Mammary epithelial cell (primary cell): ENCODE measurements at places on chromosomes 6 and 20. TPM values are rescaled to one million over a fixed set of nuclear protein-coding genes. Genes with fewer than 3 reads are reported as not detected.

GRCh38 chr6:81265106-81265505, 487.4 kb downstream of the TENT5A start:
- no peak for DNase-seq

DNA sequence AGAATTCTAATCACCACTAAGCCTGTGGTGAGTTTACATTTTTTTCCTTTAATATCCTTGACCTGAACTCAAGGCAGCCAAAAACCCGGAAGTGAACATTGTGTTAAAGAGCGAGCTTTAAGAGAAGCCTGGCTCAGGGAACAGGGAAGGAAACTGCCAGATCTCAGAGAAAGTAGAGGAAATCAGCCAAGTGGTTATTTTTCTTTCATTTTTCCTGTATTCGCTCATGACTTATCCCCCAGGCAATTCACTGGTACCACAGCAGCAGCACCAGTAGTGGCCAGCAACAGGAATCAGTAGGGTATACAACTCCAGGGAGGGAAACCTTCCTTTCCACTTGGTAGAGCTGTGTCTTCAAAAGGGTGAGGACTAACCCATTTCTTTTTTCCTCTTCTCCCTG, 89.6 kb upstream of the HMGCLL1 start:
- DNase-seq: no peak

DNA sequence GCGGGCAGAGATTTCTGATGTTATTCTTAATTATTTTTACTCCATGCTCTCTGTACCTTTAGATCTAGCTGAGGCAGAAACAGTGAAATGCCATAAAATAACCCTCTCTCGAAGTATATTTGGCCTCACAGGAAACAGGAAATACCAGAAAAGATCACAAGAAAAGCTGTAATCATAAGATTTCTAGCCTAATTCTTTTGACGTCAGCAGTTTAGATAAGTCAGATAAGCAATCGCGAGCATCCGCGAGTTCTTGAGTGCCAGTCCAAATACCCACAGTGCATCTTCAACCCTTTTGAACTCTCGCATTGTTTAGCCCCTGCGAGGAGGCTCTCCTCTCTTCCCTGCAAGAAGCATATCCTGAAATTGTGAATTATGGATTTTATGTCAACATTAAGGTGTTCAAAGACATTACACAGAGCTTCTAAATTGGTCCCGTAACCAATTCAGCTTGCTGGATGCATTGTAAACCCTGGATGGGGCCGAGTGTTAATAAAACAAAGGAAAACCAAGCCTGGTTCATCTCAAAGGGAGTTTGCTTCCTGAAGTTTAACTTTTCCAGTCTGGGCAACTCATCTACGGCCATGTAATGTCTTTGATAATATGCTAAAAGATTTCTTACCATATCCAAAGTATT, 198.9 kb downstream of the MTFR2 start:
- no peak for DNase-seq

- no peak for DNase-seq
Observed at GRCh38 chr6:67680297-67680932, 954.7 kb upstream of the ADGRB3 start.

GRCh38 chr6:132025468-132025867, 74.3 kb upstream of the CCN2 start:
- DNase-seq: no peak

- DNase-seq: peak; percentile 56
Observed at GRCh38 chr20:22374066-22374465, 210.3 kb downstream of the FOXA2 start.

DNA sequence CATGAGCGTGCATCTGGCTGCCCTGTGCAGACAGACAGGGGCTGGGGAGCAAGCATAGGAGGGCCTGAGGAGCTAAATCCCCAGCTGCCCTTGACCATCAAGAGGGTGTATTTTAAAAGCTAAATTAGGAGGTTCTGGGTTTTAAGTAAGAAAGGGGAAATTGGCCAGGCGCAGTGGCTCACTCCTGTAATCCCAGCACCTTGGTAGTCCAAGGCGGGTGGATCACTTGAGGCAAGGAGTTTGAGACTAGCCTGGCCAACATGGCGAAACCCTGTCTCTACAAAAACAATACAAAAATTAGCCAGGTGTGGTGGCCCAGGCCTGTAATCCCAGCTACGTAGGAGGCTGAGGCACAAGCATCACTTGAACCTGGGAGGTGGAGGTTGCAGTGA, 27.8 kb downstream of the SERPINB6 start:
- DNase-seq: no peak

DNA sequence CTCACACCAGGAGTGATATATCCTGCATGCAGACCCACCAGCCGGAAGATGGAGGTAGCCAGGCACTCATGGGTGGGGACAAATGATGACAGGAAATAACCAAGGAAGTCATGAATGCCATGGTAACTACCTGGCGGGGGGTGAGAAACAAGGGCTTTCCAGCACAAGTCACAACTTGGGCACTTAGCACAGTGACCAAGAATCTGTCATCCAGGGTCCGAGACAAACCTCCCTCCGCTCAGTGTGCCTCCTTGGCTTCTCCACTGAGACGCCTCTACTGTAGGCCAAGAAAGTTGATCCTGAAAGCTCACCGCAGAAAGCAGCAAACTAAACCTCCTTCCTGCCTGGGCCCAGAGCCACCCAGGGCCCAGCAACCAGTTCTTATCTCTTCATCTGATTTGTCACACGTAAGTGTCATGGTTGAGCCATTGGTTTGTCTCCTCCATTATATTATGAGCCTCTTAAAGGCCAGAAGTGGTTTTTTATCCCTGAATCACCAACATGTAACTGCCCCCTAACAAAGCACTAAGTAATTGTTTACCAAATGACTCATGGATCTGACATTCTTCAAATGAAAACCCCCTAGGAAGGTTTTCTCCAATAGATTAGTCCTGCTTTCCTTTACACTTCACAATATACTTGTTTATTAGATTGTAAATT, 84.3 kb upstream of the TAB2 start:
- DNase-seq: peak; percentile 94

- DNase-seq: no peak
Observed at GRCh38 chr6:46652232-46652602, 401 bp downstream of the CYP39A1 start.

Gene B3GALT4
- total RNA-seq: 0.83 TPM

Gene BTN1A1
- not detected in 2 replicates for total RNA-seq

Gene C20orf202
- total RNA-seq: not detected in 2 replicates

Gene ATP6V1G2
- 1.5 TPM for total RNA-seq
